ENCODE measurements at places on chromosomes 1 and 21.

GRCh38 chr1:90220941-90221693 is 226.2 kb downstream of the ZNF326 start:
- DNase-seq: no peak

- no peak for DNase-seq
Measured at GRCh38 chr1:61111084-61112004, 29.0 kb downstream of the NFIA start.

- DNase-seq: no peak
Measured at GRCh38 chr1:240649733-240650721, 38.1 kb upstream of the GREM2 start.

- no peak for DNase-seq
Measured at GRCh38 chr1:151867321-151867720, 13.8 kb upstream of the THEM5 start.

DNA sequence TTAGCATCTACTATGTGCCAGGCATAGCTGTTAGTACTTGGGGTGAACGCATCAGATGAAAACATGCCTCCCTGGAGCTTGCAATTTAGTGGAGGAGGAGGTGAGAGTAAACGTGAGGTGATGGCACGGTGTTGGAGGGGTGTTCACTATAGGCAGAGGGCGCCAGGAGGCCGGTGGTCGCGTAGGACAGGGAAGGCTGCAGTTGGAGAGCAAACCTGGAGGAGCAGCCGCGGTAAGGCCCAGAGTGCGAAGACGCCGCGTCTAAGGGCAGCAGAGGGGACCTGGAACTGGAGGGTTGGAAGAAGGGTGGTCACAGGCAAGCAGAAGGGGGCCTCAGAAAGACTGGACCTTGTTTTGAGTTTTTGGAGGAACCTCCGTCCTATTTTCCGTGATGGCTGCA is 30.2 kb upstream of the TRIM17 start:
- DNase-seq: no peak

All from stimulated activated CD8-positive, alpha-beta memory T cell treated with anti-CD3 and anti-CD28 coated beads, Interleukin-7, amount 100 ng/mL, for 4 hours (primary cell).